ENCODE measurements at places on chromosomes 11 and 22.

DNA sequence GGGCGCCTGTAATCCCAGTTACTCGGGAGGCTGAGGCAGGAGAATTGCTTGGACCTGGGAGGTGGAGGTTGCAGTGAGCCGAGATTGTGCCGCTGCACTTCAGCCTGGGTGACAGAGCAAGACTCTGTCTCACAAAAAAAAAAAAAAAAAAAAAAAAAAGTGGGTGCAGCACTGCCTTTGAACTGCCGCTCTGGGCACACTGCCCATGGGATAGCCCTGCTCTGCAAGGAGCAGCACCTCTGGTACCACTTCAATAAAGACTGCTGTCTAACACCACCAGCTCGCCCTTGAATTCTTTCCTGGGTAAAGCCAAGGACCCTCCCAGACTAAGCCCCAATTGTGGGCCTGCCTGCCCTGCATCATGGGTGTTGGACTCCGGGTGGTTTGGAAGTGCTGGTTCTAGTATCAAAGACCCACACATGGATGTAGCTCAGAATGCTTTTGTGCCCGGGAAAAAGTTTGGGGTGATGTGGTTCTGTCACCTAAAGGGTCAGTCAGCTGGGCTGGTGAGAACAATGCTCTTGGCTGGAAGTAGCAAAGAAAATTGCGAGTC, 444.3 kb downstream of the TBC1D22A start:
- no peak for DNase-seq

GRCh38 chr22:19127329-19128008, 3.6 kb upstream of the TSSK2 start:
- no peak for DNase-seq

DNA sequence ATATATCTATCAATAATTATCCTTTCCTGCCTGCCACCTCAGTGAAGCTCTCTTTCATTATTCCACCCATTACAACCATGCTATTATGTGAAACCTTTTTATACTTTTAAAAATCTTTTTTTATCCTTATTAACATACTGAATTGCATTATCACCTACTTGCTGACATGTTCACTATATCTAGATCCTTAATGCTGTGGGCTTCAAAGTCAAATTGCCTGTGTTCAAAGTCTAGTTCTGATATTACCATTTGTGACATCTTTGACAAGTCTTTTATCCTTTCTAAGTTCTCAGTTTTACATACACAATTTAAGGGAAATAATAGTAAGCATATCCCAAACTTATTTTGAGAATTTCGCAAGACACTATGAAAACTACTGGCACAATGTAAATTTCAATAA, 2239.4 kb downstream of the LRRC4C start:
- no peak for DNase-seq

GRCh38 chr11:122983438-122984185, 2.0 kb upstream of the BSX start:
- no peak for DNase-seq

- no peak for DNase-seq
Measured at GRCh38 chr11:100927579-100927978, 202.0 kb downstream of the PGR start.

- DNase-seq = no peak
Measured at GRCh38 chr22:45887202-45888131, 89.5 kb downstream of the WNT7B start.

DNA sequence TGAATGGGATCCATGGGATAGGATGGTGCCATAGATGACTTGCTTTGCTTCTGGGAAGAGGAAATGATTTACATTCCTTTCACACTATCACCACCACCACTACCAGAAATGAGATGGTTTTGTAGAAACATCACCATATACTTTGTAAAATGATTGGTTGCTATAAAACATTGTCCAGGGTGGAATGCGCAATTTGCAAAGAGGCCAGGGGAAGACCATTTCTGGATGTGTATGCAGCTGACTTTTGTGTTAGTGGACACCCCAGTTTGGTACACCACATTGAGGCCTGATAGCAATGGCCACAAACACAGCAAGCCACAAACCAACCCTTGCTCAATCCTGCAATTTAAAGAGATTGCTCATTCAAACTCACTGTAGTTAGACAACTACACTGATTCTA, 56.7 kb upstream of the RCN1 start:
- no peak for DNase-seq

- no peak for DNase-seq
Measured at GRCh38 chr11:100981196-100981824, 148.3 kb downstream of the PGR start.

GRCh38 chr11:45094958-45095690, 51.3 kb upstream of the PRDM11 start:
- no peak for DNase-seq

DNA sequence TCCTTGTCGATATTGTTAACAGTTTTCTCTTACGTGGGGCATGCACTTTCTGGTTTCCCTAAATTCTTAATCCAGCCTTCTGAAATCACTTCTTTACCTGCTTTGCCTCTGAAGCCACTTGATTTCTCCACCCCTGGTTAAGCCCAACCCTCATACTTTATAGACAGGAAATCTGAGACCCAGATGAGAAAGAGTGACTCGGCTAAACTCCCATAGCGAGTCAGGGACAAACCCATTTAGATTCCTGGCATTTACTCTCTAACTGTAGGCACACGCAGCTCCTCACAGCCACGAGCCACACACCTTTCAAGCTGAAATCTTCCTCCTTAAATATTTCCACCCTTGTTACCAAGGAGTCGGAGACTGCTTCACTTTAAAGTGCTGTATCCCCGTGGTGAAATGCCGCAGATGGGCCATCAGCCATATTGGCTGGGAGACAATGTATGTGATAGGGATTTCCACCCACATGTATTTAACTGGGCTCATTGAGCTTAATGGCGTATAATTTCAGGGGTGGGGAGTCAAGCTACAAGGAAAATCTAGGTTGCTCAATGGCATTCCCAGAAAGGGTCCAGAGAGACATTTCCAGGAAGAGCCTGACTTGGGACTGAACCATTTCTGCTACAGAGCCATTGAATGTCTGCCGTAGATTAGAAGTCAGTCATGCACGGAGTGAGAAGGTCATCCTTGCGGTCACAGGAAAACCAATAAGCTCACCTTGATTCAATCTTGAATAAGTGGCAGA, 49.9 kb upstream of the GRK3 start:
- DNase-seq = no peak

GRCh38 chr11:111312076-111312475, 13.7 kb downstream of the POU2AF3 start:
- no peak for DNase-seq

DNA sequence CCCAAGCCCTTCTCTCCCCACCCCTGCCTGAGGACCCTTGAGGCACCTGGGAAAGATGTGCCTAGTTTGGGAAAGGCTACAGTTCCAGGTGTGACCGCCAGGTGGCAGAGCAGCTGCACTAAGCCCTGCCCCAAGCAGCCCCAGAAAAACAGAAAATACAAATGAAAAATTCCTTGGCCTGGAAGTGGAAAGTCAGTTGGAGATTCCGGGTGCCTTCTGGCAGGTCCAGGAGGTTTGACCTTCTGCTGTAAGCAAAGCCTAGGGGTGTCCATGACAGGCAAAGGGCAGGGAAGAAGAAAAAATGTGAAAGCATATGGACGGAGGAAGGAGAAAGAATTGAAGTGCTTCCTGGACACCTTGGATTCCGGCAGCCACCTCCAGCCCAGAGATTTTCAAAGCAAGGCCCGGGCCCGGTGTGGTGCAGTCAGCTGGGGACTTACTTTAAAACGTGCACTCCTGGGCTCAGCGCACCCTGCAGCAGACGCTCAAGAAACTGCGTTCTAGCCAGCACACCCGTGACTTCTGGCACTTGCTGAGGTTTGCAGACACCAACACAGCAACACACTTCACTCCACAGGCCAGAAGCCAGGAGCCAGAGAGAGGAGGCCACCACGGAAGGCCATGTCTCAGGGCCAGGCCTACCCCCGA, 37.3 kb upstream of the SLC22A12 start:
- peak; percentile 62 for DNase-seq

- DNase-seq = no peak
Measured at GRCh38 chr11:131274233-131274632, 96.2 kb upstream of the NTM start.

GRCh38 chr22:23236440-23237184, 56.3 kb downstream of the BCR start:
- no peak for DNase-seq

- no peak for DNase-seq
Measured at GRCh38 chr11:68828155-68828931, 13.4 kb downstream of the CPT1A start.

DNA sequence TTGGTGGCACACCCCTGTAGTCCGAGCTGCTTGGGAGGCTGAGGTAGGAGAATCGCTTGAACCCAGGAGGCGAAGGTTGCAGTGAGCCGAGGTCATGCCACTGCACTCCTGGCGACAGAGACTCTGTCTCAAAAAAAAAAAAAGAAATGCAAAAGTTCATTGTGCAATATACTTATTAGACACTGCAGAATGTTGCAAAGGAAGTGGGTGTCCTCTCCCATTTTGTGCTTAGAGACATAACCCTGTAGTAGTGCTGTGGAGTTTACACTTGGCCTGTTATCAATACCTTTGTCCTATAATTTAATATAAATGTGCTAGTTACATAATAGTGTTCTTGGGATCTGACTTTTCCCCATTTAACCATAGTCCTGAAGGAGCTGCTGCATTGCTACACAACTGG, 9.4 kb downstream of the BCL2L13 start:
- no peak for DNase-seq

- no peak for DNase-seq
Measured at GRCh38 chr11:62499944-62500649, 46.5 kb downstream of the AHNAK start.

GRCh38 chr11:117704395-117705100, 92.5 kb downstream of the DSCAML1 start:
- no peak for DNase-seq

- no peak for DNase-seq
Measured at GRCh38 chr22:35521358-35522224, 19.0 kb upstream of the RASD2 start.

GRCh38 chr22:24117942-24118341, 63.3 kb upstream of the SUSD2 start:
- DNase-seq = no peak

GRCh38 chr22:40180403-40180802, 2.7 kb downstream of the TNRC6B start:
- no peak for DNase-seq

GRCh38 chr11:124865902-124866851, 945 bp downstream of the ROBO3 start:
- DNase-seq = peak; percentile 70

- DNase-seq = no peak
Measured at GRCh38 chr11:17533778-17534415, 10.3 kb downstream of the USH1C start.

- peak; percentile 75 for DNase-seq
Measured at GRCh38 chr11:72642884-72643522, 31.2 kb downstream of the PDE2A start.

GRCh38 chr22:43343670-43344519, 723 bp upstream of the SCUBE1 start:
- no peak for DNase-seq
